ENCODE measurements at places on chromosomes 3 and 15. TPM values are rescaled to one million over a fixed set of nuclear protein-coding genes. Genes with fewer than 3 reads are reported as not detected.
A peak's percentile ranks its signal among the peaks of the same experiment; 100 is the strongest.

- H3K27ac ChIP-seq, result peak overlapping the region; percentile 93
- no peak overlapping the region for H3K4me3 ChIP-seq
- DNase-seq, result no peak
- no peaks in the 10 kb centered on the region for H3K27me3 ChIP-seq
- H3K36me3 ChIP-seq, result no peaks in the 10 kb centered on the region
Observed at GRCh38 chr3:123405936-123406510, 42.9 kb downstream of the ADCY5 start.

DNA sequence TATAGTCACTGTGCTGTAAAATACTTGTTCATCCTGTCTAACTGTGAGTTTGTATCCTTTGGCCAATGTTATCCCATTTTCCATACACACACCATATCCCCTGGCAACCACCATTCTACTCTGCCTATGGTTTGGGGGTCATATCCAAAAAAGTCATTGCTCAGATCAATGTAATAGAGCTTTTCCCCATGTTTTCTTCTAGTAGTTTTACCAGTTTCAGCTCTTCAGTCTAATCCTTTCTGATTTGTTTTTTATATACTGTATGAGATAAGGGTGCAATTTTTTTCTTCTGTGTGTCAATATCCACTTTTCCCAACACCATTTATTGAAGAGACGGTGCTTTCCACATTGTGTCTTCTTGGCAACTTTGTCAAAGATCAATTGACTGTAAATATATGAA, 14.0 kb upstream of the DLG1 start:
- H3K27ac ChIP-seq, result no peak overlapping the region
- H3K27me3 ChIP-seq, result no peaks in the 10 kb centered on the region
- no peaks in the 10 kb centered on the region for H3K4me1 ChIP-seq
- no peaks in the 10 kb centered on the region for H3K36me3 ChIP-seq
- no peak overlapping the region for H3K4me3 ChIP-seq

GRCh38 chr3:194481103-194481502, 5.7 kb downstream of the ATP13A3 start:
- no peaks in the 10 kb centered on the region for H3K4me1 ChIP-seq
- no peaks in the 10 kb centered on the region for H3K36me3 ChIP-seq
- H3K4me3 ChIP-seq, result no peak overlapping the region

GRCh38 chr15:66171841-66172240, 81.7 kb downstream of the MEGF11 start:
- no peak overlapping the region for H3K4me3 ChIP-seq
- no peaks in the 10 kb centered on the region for H3K4me1 ChIP-seq
- DNase-seq, result no peak
- no peak overlapping the region for H3K27ac ChIP-seq

GRCh38 chr3:183884097-183884426, 618 bp downstream of the PARL start:
- no peaks in the 10 kb centered on the region for H3K27me3 ChIP-seq
- no peak for DNase-seq
- no peaks in the 10 kb centered on the region for H3K36me3 ChIP-seq
- peak overlapping the region; percentile 84 for H3K27ac ChIP-seq

DNA sequence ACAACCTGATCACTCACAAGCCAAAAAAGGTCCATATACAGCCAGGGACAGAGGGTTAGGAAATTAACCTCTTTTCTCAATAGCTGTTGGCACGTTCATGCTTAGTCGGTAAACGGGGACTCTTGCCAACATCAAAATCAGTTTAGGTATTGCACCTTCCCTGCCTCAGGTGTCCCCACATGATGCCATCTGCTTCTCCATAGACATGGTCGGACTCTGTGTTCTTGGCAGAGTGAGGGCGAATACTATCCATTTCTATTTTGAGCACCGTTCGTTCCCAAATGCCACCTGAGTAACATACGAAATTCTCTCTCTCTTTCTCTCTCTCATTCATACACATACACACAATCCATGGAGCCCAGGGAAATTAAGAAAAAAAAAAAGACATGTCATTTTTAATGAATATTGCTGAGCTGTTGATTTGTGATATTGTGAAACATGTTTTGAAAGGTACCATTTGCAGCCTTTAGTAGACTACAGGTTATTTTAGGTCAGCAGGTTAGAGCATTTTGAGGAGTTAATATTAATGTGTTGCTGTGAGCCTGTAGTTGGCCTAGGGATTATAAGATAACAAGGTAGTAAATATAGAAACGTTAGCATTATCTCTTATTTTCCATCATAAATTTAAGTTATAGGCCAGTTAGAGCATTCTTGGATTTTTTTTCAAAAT, 78.5 kb downstream of the GHSR start:
- no peak for DNase-seq
- H3K4me1 ChIP-seq, result no peaks in the 10 kb centered on the region
- no peaks in the 10 kb centered on the region for H3K36me3 ChIP-seq
- no peak overlapping the region for H3K27ac ChIP-seq

- DNase-seq, result no peak
- H3K4me1 ChIP-seq, result no peaks in the 10 kb centered on the region
- H3K27ac ChIP-seq, result no peak overlapping the region
- H3K36me3 ChIP-seq, result no peaks in the 10 kb centered on the region
- H3K4me3 ChIP-seq, result no peak overlapping the region
Observed at GRCh38 chr15:57333487-57333886, 42.8 kb upstream of the CGNL1 start.

DNA sequence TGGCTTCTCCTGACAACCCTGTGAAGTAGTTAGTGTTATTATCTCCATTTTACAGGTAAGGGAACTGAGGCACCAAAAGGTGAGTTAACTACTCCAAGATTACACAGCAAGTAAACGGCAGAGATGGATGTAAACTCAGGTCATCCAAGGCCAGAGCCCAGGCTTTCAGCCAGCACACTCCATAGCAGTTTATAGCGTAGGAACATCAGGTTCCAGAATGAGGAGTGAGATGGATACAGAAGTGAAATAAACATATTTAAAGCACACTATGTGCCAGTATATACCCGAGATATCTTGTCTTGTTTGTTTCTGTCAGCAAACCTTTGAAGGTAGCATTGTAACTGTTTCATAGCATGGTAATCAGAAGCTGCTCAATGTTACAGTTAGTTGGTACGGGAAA, 279.0 kb downstream of the OXSM start:
- peak overlapping the region; percentile 41 for H3K27ac ChIP-seq
- no peak overlapping the region for H3K4me3 ChIP-seq
- DNase-seq, result peak; percentile 80
- H3K4me1 ChIP-seq, result peaks cover 33% of the 10 kb centered on the region
- no peaks in the 10 kb centered on the region for H3K36me3 ChIP-seq

- H3K4me3 ChIP-seq, result no peak overlapping the region
- H3K4me1 ChIP-seq, result peaks cover 12% of the 10 kb centered on the region
- H3K27ac ChIP-seq, result no peak overlapping the region
- no peaks in the 10 kb centered on the region for H3K27me3 ChIP-seq
- DNase-seq, result no peak
Observed at GRCh38 chr3:97954228-97954827, 17.9 kb downstream of the RIOX2 start.

GRCh38 chr15:40543082-40543481, 21.8 kb downstream of the CCDC32 start:
- H3K4me1 ChIP-seq, result no peaks in the 10 kb centered on the region
- H3K27ac ChIP-seq, result no peak overlapping the region
- no peak for DNase-seq
- no peaks in the 10 kb centered on the region for H3K36me3 ChIP-seq
- no peaks in the 10 kb centered on the region for H3K27me3 ChIP-seq

DNA sequence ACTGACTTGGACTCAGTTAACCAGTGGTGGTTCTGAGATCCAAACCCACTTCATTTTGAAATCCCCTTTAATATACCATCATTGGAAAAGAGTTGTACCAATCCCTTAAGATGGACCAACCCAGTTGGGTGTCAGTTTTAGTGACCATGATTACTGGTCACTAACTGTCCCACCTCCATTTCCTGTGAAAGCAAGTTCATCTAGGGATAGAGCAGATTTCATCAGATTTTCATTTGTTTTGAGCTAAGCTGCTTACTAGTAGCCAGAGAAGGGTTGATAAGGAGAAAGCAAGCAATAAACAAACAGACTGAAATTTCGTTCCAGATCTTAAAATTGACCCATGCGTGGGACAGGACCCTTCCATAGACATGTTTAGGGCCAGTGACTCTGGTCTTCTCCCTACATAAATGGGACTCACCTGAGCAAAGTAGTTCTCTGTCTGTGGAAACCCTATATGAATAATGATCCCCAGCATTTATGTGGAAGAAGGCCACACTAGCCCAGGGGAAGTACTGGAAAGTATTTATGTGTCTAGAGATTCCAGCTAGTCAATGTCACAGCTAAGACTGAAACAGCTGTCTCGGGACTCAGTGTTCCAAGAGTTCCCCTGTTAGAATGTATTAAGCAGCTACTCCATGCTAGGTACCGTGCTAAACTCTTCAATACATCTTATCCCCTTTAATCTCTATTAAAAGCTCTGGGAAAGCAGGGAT, 196.0 kb upstream of the BCL6 start:
- no peaks in the 10 kb centered on the region for H3K27me3 ChIP-seq
- no peaks in the 10 kb centered on the region for H3K4me1 ChIP-seq
- H3K27ac ChIP-seq, result no peak overlapping the region

DNA sequence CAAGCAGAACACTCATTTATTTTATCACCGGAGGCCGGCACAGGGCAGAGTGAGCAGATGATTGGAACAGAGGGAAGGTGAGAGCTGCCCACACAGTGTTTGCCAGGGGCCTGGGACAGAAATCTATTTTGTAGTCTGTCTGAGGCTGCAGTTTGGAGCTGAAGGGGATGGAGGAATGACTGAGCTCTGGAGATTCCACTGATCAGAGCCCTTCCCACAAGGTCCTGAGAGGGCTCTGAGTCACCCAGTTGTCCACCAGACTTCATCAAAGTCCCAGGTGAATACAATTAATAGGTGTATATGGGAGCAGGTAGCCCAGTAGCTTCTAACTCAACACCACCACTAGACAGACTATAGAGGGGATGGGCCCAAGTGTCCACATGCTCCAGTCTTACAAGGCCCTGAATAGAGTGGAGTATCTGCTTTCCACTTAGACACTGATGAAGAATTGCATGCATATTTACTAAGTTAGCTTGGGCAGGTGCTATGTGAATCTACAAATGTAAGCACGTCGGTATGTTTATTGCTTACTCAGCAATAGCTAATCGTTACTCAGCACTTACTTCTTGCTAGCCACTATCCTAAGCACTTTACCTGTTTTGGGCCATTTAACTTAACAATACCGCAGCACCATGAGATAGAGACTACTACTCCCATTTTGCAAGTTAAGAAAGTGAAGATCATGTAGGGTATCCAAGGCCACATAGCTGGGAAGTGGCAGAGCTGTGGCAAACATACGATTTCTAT, 2.7 kb upstream of the STARD5 start:
- H3K4me1 ChIP-seq, result peaks cover 13% of the 10 kb centered on the region
- no peaks in the 10 kb centered on the region for H3K27me3 ChIP-seq
- H3K4me3 ChIP-seq, result no peak overlapping the region
- no peaks in the 10 kb centered on the region for H3K36me3 ChIP-seq
- DNase-seq, result no peak

DNA sequence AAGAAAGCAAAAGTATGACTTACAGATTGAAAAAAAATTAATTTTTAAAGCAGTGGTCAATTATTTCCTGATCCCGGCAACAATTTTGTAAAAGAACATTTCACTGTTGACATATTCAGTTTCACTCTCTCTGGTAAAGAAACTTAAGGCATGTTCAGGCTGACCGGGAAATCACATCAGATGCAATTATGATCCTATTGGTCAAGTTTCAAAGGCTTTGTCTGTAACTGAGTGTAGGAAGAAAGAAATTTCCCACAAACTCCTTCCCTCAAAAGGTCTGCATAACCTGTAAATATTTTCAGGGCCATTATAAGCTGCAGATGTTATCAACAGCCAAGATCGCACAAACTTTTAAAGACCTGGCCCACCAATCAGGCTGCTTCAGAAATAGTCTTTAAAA, 205.4 kb upstream of the IGF1R start:
- no peak for DNase-seq
- no peaks in the 10 kb centered on the region for H3K36me3 ChIP-seq
- H3K27ac ChIP-seq, result no peak overlapping the region
- no peaks in the 10 kb centered on the region for H3K4me1 ChIP-seq
- no peaks in the 10 kb centered on the region for H3K27me3 ChIP-seq

DNA sequence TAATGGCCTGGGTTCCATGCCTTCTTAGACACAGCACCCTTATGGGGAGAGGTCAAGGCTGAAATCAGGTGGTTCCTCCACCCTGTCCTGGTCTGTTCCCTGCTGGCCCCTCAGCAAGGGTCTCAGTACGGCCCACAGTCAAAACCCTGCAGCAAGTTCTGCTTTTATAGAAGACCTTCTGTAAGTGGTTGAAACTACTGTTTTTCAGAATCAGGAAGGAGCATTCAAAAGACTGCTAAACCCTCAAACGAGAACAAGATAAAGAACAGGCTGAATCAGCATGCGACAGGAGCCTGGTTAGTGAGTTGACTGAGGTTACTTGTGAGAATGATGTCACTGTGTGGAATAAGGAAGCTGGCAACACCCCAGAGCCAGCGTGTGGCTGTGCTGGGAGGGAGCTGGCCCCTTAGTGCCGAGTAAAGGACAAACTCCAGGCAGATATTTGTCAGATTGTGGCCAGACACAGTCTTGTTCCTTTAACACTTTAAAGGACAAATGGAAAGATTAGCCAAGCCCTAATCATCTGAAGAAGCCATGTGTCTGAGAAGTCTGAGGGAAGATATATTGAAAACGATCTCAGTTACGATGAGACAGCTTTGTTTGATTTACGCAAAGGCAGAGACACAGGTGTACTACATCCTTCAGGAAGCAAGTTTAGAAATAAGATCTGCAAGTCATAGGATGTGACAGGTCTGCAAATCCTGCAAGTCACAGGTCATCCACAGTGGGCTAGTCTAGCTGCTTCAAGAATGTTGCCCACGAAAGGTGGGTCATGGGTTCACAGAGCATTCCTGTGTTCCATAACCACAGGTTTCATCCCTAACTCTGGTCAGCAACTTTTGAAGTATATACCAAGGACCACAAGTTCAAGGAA, 54.0 kb downstream of the B3GNT5 start:
- no peaks in the 10 kb centered on the region for H3K36me3 ChIP-seq
- peak; percentile 81 for DNase-seq
- H3K4me3 ChIP-seq, result no peak overlapping the region

GRCh38 chr3:113118336-113118735, 93.0 kb upstream of the BOC start:
- no peak for DNase-seq
- no peak overlapping the region for H3K4me3 ChIP-seq
- H3K36me3 ChIP-seq, result no peaks in the 10 kb centered on the region
- H3K4me1 ChIP-seq, result no peaks in the 10 kb centered on the region

- H3K27ac ChIP-seq, result no peak overlapping the region
- DNase-seq, result no peak
- no peaks in the 10 kb centered on the region for H3K27me3 ChIP-seq
Observed at GRCh38 chr3:9347887-9348286, 15.0 kb upstream of the THUMPD3 start.

- no peak for DNase-seq
- no peak overlapping the region for H3K27ac ChIP-seq
- H3K4me3 ChIP-seq, result no peak overlapping the region
- no peaks in the 10 kb centered on the region for H3K4me1 ChIP-seq
Observed at GRCh38 chr3:124923833-124924232, 10.7 kb downstream of the MUC13 start.

GRCh38 chr15:83850501-83851245, 196.8 kb downstream of the ADAMTSL3 start:
- H3K4me1 ChIP-seq, result peaks cover 74% of the 10 kb centered on the region
- no peak overlapping the region for H3K4me3 ChIP-seq
- no peak for DNase-seq
- no peaks in the 10 kb centered on the region for H3K36me3 ChIP-seq
- peak overlapping the region; percentile 76 for H3K27ac ChIP-seq
- H3K27me3 ChIP-seq, result no peaks in the 10 kb centered on the region

The FANCD2OS gene
- total RNA-seq, result not detected

The TUSC7 gene
- total RNA-seq, result not detected

The CNTN4 gene
- 10.0 TPM for total RNA-seq

The ADAMTS7 gene
- total RNA-seq, result 1.8 TPM

The TNNC1 gene
- 0.99 TPM for total RNA-seq

The ADCY5 gene
- total RNA-seq, result 84.4 TPM

The KBTBD13 gene
- total RNA-seq, result not detected

Measured in sigmoid colon (tissue), 7 donors.